NCI-H524 (cell line): ENCODE measurements at places on chromosomes 5 and 9.
A peak's percentile ranks its signal among the peaks of the same experiment; 100 is the strongest.

DNA sequence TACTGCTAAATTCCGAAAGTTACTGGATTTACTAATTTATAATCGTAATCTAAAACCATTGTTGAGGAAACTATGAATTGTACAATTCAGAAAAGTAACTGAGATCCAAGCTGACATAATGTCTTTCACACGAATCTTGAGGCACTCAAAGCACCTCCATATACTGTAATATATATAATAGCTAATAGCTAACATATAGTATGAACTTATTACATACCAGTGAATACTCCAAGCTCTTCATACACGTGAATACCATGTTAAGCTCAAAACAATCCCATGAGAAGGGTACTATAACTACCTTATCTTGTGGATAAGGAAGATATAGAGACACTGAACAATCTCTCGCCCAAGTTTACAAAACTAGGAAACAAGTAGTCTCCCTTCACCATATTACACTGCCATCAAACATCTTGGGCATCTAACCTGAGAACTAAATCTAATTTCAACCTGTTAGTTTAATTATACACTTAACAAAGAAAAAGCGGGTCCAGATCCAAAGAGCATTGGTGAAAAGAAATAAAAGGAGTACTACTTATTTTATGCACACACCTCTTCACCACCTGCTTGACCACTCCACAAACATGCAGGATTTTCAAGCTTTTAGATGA is 1.0 kb downstream of the NUDCD2 start:
- DNase-seq, result no peak

DNA sequence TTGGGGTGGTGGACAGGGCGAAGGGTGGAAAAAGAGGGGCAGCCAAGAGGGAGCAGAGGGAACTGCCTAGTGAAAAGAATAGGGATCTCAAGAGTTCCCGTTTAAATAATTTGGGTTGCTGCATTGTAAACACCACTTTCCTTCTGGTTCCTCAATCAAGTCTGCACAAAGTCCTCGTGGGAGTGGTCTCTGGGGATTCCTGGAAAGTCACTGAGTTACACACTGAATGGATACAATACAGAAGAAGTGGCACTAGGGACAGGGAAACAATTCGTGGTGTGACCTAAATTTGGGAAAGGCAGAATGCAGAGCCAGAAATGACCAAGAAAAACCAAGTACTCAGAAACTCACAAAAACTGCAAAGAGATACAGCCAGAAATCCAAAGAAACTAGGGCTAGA is 161.7 kb downstream of the CDK5RAP2 start:
- DNase-seq, result no peak

DNA sequence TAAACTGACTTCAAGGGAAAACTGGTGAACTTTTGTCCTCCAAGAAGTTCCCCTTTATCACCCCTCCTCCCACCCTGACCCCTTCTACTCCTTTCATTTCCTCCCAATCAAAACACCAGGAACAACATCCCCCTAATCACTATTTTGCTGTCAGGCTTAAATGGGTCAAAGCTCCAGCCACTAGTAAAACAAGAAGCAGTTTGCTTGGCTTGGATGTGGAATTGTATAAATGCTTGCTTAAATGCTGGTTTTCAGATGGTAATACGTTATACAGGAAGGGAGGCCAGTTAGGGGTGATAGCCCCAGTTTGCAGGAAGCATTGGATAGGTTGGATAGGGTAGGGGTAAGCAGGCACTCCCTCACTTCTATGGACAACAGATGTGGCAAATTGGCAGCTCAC is 473.6 kb downstream of the AGTPBP1 start:
- DNase-seq, result no peak

- no peak for DNase-seq
Observed at GRCh38 chr5:167720676-167721260, 570.7 kb upstream of the WWC1 start.

GRCh38 chr9:68931821-68932220 is 82.1 kb downstream of the PRKACG start:
- no peak for DNase-seq

- peak; percentile 35 for DNase-seq
Observed at GRCh38 chr5:148740966-148741742, 85.3 kb upstream of the ADRB2 start.

- no peak for DNase-seq
Observed at GRCh38 chr5:33205727-33206410, 234.9 kb upstream of the TARS1 start.

- DNase-seq, result peak; percentile 14
Observed at GRCh38 chr9:95074632-95075031, 242.9 kb downstream of the FANCC start.

GRCh38 chr5:59919484-59919883 is 26.0 kb upstream of the PDE4D start:
- DNase-seq, result peak; percentile 48

GRCh38 chr5:179314606-179315355 is 30.5 kb downstream of the ADAMTS2 start:
- DNase-seq, result no peak

DNA sequence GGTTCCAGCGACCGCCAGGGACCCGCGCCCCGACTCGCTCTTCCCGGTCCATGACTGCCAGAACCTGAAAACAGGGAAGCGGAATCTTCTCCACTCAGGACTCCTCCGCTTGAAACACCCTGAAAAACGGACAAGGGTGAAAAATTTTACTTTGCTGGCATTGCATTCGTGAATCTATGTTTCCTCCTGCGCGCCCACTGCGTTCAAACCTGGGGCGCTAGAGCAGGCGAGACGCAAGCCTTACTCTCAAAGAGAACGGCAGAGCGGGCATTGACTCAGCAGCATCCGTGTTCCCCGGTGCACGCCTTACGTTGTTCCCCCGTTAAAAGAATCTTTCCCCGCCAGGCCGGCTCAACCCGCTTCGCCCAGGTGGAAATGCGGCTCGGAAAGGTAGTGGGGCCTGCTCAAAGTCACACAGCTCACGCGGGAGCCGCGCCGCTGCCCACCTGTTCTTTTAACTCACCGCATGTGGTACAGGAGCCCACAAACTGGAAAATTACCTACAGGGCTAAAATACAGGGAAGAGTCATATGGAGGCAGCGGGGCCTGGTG is 999 bp upstream of the DRD1 start:
- no peak for DNase-seq

GRCh38 chr5:80198399-80198798 is 57.4 kb downstream of the SERINC5 start:
- DNase-seq, result no peak

DNA sequence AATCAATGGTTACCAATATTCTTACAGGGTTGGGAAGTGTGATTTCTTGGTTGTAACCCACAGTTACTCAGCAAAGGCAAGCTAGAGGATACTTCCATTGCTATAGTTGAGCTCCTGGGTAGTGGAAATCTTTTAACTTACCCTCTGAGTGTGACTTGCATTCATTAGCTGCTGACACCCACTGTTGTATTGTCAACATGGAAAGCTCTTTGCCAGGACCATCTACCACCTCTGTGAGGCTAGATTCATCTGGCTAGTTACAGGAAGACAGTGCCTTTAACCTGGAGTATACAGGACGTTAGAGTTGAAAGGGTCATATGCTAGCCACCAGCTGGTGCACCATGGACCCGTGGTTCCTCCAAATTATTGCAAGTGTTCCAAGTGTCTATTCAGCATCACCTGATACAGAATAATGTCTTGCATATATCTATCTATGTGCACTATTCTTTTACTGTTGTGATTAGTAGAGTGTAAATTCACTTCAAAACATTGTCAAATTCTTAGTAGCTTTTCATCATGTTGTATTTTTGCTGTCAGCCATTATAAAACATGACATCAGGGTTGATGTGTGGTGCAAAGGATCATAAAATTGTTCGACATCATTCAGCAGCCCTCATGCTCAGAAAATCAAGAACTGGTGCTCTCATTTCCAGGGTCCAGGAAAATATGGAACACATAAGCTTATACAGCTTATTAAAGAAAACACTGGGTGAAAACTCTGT is 239.0 kb downstream of the PJA2 start:
- no peak for DNase-seq

GRCh38 chr5:5422819-5423515 is 490 bp downstream of the ICE1 start:
- peak; percentile 62 for DNase-seq
